Mesothelial cell of epicardium (in vitro differentiated cells): ENCODE measurements at places on chromosomes 5 and 9. TPM values are rescaled to one million over a fixed set of nuclear protein-coding genes. Genes with fewer than 3 reads are reported as not detected.
A peak's percentile ranks its signal among the peaks of the same experiment; 100 is the strongest.

GRCh38 chr9:76086539-76086938, 196.1 kb downstream of the PCSK5 start:
- no peak overlapping the region for H3K27ac ChIP-seq
- no peak overlapping the region for H3K4me3 ChIP-seq
- H3K4me1 ChIP-seq, result no peaks in the 10 kb centered on the region
- no peaks in the 10 kb centered on the region for H3K36me3 ChIP-seq
- H3K27me3 ChIP-seq, result no peaks in the 10 kb centered on the region

DNA sequence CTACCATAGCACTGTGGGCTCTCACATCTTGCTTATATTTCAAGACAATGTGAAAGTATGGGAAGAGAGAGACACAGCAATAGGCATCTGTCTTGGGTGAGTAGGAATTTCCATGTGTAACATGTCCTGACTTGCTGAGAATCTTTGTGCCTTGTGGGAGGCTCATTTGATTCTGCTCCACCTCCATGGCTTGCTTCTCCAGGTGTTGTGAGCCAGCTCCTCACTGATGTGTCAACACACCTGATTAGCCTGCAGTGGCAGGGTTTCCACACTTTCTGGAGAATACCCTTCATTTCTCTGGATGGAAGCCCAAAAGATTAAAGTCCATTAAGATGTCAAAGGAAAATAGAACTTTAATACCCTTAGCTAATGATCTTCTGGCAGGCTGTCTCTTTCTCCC, 613.6 kb downstream of the ZNF608 start:
- no peak for DNase-seq
- no peaks in the 10 kb centered on the region for H3K27me3 ChIP-seq
- H3K4me1 ChIP-seq, result peaks cover 28% of the 10 kb centered on the region

DNA sequence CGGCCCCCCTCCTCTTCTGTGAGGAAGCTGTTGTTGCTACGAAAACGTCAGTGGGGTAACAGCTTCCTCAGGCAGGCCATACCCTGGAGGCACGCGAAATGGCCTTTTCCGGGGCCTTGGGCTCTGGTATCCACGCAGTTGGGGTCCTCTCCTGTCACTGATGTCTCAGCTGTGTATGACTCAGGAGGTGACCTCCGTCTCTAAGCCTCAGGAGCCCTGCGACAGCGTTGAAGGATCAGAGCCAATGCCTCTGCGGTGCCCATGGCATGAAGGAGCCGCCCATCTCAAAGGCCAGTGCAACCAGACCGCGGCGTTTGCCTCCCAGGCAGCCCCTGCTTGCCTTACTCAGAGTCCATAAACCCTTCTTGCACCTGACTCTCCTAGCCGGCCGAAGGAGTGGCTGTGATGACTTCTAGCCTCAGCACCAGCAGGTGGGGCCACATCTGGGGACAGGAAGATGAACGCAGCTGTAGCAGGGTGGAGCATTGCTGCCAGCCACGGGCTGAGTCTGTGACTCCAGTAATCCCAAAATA, 1.0 kb upstream of the MXD3 start:
- DNase-seq, result no peak
- no peaks in the 10 kb centered on the region for H3K27me3 ChIP-seq
- no peak overlapping the region for H3K27ac ChIP-seq
- peak overlapping the region; percentile 79 for H3K4me3 ChIP-seq

DNA sequence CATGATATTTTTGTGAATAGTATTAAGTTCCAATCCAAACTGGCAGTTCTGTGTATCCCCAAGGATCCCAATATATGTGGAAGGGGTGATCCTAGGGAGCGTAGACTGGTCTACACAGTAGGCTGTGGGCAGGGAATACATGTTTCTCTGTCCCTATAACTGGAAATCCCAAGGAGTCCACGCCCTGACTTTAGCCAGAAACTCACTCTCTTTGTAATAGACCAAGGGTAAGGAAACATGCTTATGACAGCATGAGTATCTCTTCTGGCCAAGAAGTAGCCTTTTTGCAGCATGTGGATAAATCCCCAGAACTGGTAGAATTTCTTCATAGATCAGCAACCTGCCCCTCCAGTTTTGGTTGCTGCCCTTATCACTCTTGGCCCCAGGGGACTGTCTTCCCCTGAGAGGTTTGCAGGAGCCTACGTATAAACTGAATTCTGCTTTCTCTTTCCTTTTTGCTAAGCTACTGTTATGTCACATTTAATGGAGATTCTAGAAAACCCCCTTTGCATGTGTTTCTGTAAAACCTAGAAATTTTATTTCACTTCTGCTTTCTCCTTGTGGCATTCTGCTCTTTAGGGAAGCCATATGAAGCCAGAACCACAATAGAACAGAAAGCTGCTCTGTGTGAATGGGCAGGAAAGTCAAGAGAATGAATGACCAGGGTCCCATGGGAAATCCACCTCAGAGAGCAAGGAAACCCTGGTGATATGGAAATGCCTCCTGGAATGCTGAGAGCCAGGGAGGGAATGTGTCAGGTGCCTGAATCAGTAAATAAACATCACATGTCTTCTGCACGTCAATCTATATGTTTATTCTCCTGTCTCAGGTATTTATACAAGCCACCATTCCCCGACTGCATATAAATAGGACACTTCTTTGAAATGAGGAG, 3.5 kb downstream of the IFNA2 start:
- peaks cover 2% of the 10 kb centered on the region for H3K27me3 ChIP-seq
- H3K36me3 ChIP-seq, result no peaks in the 10 kb centered on the region
- H3K4me3 ChIP-seq, result no peak overlapping the region
- DNase-seq, result no peak
- H3K4me1 ChIP-seq, result peaks cover 4% of the 10 kb centered on the region
- peak overlapping the region; percentile 39 for H3K27ac ChIP-seq

DNA sequence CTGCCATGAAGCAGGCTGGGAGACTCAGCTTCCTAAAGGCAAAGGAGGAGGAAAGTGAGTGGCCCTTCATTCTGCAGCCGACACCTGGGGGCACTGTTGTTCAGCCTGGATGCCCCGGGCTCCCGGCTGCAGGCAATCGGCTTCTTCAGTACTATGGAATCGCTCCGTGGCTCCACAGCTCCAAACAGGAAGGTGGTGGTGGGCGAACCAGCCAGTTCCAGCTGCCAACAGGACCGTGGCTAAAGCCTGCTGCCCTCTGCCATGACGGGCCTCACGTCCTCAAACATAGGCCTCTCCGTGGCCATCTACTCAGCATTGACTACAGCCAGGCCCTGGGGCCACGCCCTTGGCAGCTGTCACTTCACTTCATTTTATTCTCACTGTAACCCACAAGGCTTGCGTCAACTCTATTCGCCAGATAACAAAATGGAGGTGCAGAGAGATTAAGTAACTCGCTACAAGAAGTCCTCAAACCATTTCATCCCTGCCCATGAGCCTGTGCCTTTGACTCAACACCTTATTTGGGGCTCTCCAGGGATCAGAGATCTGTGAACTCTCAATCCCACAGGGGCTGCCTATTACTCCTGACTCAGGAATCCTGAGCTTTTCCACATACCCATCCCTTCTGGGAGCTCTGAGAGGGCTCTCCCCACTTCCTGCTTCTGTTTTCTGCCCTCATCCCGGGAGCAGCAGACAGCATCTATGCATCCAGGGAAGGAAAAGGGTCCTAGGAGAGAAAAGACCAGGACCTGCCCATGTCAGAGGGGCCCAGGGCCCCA, 38.0 kb downstream of the PAX5 start:
- DNase-seq, result no peak
- H3K4me3 ChIP-seq, result no peak overlapping the region
- no peaks in the 10 kb centered on the region for H3K4me1 ChIP-seq

GRCh38 chr9:86714999-86715398, 232.3 kb downstream of the GAS1 start:
- H3K27me3 ChIP-seq, result no peaks in the 10 kb centered on the region
- peaks cover 34% of the 10 kb centered on the region for H3K4me1 ChIP-seq
- H3K4me3 ChIP-seq, result no peak overlapping the region
- no peak for DNase-seq

GRCh38 chr5:100576217-100576751, 41.1 kb downstream of the FAM174A start:
- peaks cover 4% of the 10 kb centered on the region for H3K4me1 ChIP-seq
- DNase-seq, result no peak
- peak overlapping the region; percentile 28 for H3K27ac ChIP-seq
- H3K27me3 ChIP-seq, result no peaks in the 10 kb centered on the region
- no peak overlapping the region for H3K4me3 ChIP-seq

GRCh38 chr5:82105457-82105856, 133.6 kb downstream of the ATG10 start:
- no peaks in the 10 kb centered on the region for H3K36me3 ChIP-seq
- no peak overlapping the region for H3K4me3 ChIP-seq
- no peak for DNase-seq
- H3K4me1 ChIP-seq, result peaks cover 15% of the 10 kb centered on the region
- no peak overlapping the region for H3K27ac ChIP-seq
- no peaks in the 10 kb centered on the region for H3K27me3 ChIP-seq

DNA sequence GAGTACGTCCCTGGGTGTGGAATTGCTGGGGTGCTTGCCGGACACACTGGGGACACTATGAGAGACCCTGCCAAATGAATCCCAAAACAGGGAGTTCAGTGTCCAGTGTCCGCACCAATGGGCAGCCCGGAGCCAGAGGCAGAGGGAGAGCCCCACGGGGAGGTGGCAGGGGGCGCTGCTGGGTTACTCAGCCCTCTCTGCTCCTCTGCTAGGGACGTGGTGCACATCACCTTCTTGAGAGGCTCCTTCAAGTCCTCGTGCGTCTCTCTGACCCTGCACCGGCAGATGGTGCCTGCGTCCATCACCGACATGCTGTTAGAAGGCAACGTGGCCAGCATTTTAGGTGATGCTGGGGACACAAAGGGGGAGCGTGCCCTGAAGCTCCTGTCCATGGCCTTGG, 20.8 kb downstream of the STKLD1 start:
- no peak overlapping the region for H3K4me3 ChIP-seq
- H3K27ac ChIP-seq, result no peak overlapping the region
- no peaks in the 10 kb centered on the region for H3K4me1 ChIP-seq
- H3K27me3 ChIP-seq, result peaks cover 37% of the 10 kb centered on the region

DNA sequence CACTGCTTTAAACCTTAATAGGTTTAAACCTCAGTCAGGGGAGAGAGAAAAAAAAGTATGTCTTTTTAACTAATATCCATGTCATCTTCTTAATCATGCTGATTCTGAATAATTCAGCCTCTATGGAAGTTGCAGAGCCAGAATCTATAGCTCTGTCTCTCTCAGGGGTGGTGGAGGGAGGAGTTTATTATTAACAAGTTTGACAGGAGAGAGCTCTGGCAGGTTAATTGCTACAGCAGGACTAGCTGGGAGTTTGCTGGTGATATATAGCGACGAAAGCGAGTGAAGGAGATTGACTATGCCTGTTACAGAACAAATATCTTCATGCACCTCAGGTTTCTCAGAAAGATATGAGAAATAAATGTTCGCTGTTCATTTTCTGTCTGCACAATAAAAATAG, 586.4 kb downstream of the TLE4 start:
- H3K4me3 ChIP-seq, result peak overlapping the region; percentile 22
- H3K27ac ChIP-seq, result no peak overlapping the region
- peaks cover 6% of the 10 kb centered on the region for H3K27me3 ChIP-seq
- peaks cover 3% of the 10 kb centered on the region for H3K36me3 ChIP-seq
- DNase-seq, result no peak

GRCh38 chr5:148459669-148460068, 75.9 kb downstream of the FBXO38 start:
- no peaks in the 10 kb centered on the region for H3K36me3 ChIP-seq
- no peak overlapping the region for H3K27ac ChIP-seq
- peaks cover 1% of the 10 kb centered on the region for H3K27me3 ChIP-seq
- no peak overlapping the region for H3K4me3 ChIP-seq
- no peak for DNase-seq

- peak; percentile 44 for DNase-seq
- peaks cover 4% of the 10 kb centered on the region for H3K4me1 ChIP-seq
- no peaks in the 10 kb centered on the region for H3K27me3 ChIP-seq
- peaks cover 2% of the 10 kb centered on the region for H3K36me3 ChIP-seq
Measured at GRCh38 chr9:33778700-33779351, 16.5 kb upstream of the PRSS3 start.

- no peak overlapping the region for H3K27ac ChIP-seq
- H3K4me1 ChIP-seq, result peaks cover 3% of the 10 kb centered on the region
- no peak overlapping the region for H3K4me3 ChIP-seq
- H3K36me3 ChIP-seq, result no peaks in the 10 kb centered on the region
- peaks cover 56% of the 10 kb centered on the region for H3K27me3 ChIP-seq
- no peak for DNase-seq
Measured at GRCh38 chr5:175748650-175749049, 90.8 kb downstream of the HRH2 start.

DNA sequence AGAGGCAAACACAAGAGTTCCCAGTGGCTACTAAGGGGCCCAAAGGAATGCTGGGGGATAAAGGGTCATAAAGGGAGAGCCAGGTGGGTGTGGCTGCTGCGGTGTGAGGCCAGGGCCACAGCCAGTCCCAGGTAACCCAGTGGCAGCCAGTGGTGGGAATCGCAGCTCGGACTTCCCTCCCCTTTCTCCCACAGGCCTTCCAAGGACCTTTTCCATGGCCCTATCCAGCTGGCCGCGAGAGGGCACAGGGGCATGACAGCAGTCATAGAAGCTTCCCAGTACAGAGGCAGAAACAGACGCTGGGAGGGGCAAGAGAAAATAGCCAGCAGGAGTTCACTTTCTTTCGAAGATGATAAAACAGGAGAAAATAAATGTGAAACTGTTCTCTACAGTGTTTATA, 257.6 kb downstream of the SEMA5A start:
- no peaks in the 10 kb centered on the region for H3K36me3 ChIP-seq
- H3K27me3 ChIP-seq, result no peaks in the 10 kb centered on the region
- peaks cover 19% of the 10 kb centered on the region for H3K4me1 ChIP-seq

DNA sequence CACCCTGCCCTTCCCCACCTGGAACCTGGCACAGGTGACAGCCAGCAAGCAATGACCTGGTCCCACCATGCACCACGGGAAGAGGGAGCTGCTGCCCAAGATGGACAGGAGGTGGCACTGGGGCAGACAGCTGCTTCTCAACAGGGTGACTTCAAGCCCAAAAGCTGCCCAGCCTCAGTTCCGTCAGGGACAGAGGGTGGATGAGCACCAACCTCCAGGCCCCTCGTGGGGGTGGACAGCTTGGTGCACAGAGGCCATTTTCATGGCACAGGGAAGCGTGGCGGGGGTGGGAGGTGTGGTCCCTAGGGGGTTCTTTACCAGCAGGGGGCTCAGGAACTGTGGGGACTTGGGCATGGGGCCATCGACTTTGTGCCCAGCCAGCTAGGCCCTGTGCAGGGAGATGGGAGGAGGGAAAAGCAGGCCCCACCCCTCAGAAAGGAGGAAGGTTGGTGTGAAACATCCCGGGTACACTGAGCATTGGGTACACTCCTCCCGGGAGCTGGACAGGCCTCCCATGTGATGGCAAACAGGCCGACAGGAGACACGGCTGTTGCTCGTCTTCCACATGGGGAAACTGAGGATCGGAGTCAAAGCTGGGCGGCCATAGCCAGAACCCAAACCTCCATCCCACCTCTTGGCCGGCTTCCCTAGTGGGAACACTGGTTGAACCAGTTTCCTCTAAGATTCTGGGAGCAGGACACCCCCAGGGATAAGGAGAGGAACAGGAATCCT, 1.9 kb downstream of the CEL start:
- no peaks in the 10 kb centered on the region for H3K27me3 ChIP-seq
- H3K27ac ChIP-seq, result no peak overlapping the region
- no peak for DNase-seq
- no peaks in the 10 kb centered on the region for H3K36me3 ChIP-seq

The SLC6A18 gene
- total RNA-seq, result not detected in 3 replicates

The C9orf50 gene
- 0.23 to 0.87 TPM (median 0.69 TPM) in 3 replicates for total RNA-seq

The DNM1 gene
- 86.8 to 98.6 TPM (median 89.2 TPM) in 3 replicates for total RNA-seq

The PCDHB13 gene
- 7.8 to 8.0 TPM (median 8.0 TPM) in 3 replicates for total RNA-seq

The FCHO2 gene
- 28.1 to 30.5 TPM (median 28.7 TPM) in 3 replicates for total RNA-seq

The CTXN3 gene
- total RNA-seq, result not detected in 3 replicates

The GMCL2 gene
- total RNA-seq, result not detected in 3 replicates
